Renal pelvis (tissue), 12 donors: ENCODE measurements at places on chromosomes 12 and 14. TPM values are rescaled to one million over a fixed set of nuclear protein-coding genes. Genes with fewer than 3 reads are reported as not detected.

Gene LTB4R
- polyA plus RNA-seq = 5.7 TPM

Gene FIGNL2
- 7.0 TPM for polyA plus RNA-seq

- no peak for DNase-seq
Observed at GRCh38 chr14:23563473-23564180, 4.0 kb downstream of the AP1G2 start.

DNA sequence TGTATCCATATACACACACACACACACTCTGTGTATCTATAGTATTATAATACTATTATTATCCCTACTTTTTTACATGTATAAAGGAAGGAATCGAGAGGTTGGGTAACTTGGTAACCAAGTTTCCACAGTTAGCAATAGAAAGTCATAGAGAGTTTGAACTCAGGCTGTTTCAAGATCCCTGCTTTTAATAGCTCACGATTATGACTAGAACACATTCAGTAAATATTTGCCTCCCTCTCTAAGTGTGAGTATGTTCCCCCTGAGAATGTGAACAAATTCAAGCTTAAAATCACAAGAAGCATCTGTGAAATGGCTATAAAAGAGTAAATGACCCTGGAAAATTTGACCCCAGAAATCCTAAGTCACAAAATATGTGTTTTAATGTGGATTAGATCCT is 11.0 kb upstream of the REP15 start:
- no peak for DNase-seq

DNA sequence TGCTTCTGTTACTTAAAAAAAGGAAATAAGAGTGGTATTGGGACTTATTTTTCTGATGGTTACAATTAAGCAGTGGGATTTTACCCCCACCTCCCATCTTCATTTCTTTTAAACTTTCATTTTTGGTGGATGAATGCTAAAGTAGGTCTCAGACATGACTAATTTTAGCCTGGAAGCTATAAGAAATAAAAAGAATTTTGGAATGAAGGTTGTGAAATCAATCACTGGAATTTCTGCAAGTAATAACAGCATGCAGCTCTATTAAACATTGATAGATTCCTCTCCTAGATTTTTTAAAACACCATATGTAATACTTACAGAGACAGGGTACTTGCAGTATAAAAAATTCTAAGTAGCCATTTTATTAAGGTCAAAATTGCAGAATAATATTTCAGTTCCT is 164.2 kb upstream of the CLEC14A start:
- no peak for DNase-seq
